Jurkat, Clone E6-1 (cell line): ENCODE measurements at places on chromosomes 12 and 14.

DNA sequence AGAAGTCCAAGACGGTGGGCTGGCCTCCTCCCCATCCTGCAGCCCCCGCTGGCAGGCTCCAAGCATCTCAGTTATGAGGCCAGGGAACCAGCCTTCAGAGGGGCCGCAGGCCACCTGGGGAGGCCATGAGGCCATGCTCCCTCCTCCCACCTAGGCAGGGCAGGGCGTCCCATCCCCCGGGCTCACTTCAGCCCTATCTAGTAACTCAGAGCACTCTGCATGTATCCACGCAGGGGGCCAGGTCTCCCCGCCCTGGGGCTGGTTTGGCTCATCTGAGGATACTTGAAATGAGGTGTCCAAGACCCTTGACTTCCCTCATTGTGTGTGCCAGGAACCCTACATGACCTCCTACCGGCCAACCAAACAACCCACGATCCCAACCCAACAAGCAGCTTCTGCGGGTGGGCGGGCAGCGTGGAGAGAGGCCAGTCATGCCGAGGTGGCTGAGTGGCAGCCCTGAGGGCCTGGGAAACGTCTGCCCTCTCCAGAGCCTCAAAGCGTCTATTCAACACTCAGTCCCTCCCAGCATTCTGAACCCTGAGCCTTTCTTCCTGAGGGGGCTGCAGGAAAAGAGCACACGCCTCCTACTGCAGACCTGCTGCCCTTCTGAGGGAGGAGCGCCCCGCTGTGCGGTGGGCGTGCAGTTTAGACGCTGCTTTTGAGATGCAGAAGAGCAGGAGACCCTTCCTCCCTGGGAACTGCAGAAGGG is 16.8 kb downstream of the ISCA2 start:
- no peak for DNase-seq

GRCh38 chr12:7503686-7504415 is at the start of gene CD163:
Gene CD163, minus strand, starts transcription at chr12:7503777. Its CDS starts 87 bp downstream, at chr12:7503690.
- no peak for DNase-seq

GRCh38 chr14:70905301-70905700 is 2.0 kb upstream of the PCNX1 start:
- DNase-seq = no peak

DNA sequence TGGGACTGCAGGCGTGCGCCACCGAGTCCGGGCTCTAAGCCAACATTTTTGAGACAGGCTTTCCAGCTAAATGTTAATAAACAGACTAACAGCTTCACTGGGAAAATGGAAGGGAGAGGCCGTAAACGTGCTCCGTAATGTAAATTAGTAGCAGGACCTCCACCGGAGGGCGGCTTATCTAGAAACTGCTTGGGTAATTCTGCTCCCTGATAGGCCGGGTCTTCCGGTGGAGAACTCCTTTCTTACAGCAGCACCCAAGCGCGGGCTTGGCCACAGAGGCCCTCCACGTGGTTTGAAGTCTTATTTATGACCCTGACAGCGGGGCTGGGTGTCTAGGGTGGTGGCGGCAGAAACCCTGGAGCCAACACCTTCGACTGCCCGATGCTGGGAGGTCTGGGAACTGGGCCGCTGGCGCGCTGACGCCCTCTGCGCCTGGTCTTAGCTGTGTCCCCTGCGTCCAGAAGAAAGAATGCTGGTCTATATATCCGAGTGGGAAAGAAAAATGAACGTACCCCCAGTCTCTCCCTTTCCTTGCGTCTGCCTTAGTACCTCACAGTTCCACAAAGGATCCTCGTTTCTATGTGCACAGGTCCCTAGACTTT is 1.7 kb downstream of the DPPA3 start:
- DNase-seq = no peak
